ENCODE measurements at places on chromosomes 16 and 17. TPM values are rescaled to one million over a fixed set of nuclear protein-coding genes. Genes with fewer than 3 reads are reported as not detected.

Gene AATK
- 5.4 TPM for total RNA-seq

DNA sequence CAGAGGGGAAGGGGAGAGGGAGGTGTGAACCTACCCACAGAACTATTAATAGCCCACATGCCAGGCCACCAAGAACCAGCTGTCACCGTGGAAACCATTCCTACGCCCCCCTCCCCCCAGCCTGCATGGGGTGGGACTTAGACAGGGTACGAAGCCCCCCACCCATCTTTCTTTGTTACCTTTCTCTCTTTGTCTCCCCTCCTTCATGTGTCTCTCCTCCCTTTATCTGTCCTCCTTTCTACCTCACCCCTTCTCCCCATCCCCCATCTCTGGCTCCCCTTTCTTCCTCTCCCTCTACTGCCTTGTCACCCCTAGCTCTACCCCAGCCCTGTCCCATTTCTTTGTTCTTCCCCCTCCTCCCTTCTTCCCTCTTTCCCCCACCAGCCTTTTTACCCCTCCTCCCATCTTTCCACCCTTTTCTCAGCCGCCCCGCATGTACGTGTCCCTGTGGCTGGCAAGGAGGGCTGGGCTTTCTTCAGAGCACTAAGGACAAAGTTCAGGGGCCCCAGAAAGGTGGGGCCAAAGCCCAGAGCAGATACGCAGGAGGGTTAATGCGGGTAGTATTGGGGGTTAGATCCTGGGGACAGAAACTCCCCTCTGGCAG lies 8.0 kb downstream of the THRA start:
- DNase-seq: no peak

Gene ERN1
- total RNA-seq: 11.9 TPM

DNA sequence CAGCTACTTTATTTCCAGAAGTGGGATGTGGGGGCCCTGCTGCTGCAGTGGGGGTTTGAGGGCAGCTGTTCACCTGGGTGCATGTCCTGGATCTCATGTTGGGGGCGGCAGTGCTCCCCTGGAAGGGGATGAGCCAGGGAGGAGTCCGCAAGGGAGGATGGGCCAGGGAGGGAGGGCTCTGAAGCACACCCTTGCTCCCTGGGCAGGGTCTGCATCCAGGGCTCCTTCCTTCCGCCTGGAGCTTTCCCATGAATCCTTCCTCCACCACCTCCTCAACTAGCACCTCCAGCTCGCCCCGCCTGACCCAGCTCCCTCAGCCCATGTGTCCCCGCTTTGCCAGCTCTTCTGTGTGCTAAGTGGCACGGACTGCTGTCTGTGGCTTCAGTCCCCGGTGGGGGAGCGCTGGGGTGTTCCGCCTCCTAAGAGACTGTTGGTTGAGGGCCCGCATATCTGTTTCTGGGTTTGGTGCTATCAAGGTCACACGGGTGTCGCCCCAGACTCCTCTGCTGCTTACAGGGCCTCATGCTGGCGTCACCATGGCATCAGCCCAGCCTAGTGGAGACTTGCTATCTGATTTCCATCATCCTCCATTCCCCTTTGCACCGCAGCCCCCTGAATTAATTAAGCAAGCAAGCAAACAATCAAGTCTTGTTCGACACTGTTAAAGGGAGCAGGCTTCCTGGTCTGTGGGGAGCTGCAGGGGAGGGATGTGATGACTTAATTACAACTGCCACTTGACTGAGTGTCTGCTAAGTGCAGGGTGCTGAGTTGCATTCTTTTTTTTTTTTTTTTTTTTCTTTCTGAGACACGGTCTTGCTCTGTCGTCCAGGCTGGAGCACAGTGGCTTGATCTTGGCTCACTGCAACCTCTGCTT lies 71.8 kb downstream of the PRKCA start:
- DNase-seq: no peak

DNA sequence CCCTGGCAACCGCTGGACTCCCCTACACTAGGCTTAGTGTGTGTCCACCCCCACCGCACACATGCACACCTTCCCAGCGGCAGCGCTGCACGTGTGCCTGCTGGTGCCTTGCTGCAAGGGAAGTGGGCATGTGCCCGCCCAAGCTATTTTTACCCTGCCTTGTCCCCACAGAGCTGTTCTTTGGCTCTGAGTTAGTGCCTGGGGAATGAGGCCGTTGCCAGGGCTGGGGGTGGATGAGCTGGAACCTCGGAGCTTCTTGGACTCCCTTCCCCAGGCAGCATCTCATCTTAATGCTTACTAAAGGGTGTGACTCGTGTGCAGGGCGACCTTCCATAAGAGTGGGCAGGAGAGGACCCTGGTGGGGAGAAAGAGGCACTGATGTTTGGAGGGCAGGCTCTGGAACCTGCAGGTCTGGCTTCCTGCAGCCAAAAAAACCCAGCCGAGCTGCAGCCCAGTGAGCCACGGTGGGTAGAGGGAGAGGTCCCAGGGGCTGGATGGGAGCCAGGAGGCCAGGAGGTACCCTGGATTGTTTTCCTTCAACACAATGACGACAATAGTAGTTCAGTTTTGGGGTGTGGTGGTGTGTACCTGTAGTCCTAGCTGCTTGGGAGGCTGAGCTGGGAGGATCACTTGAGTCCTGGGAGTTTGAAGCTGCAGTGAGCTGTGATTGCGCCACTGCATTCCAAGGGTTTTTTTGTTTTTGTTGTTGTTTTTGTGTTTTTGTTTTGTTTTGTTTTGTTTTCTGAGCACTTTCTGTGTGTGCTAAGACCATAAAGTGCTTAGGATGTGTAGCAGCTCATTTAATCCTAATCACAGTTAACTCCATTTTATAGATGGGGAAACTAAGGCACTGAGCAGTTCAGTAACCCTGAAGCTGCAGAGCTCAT lies 119.1 kb downstream of the RAB11FIP4 start:
- no peak for DNase-seq

- no peak for DNase-seq
Observed at GRCh38 chr16:11121914-11122692, 133.9 kb downstream of the SOCS1 start.

Gene MSLN
- total RNA-seq: 44.8 TPM

DNA sequence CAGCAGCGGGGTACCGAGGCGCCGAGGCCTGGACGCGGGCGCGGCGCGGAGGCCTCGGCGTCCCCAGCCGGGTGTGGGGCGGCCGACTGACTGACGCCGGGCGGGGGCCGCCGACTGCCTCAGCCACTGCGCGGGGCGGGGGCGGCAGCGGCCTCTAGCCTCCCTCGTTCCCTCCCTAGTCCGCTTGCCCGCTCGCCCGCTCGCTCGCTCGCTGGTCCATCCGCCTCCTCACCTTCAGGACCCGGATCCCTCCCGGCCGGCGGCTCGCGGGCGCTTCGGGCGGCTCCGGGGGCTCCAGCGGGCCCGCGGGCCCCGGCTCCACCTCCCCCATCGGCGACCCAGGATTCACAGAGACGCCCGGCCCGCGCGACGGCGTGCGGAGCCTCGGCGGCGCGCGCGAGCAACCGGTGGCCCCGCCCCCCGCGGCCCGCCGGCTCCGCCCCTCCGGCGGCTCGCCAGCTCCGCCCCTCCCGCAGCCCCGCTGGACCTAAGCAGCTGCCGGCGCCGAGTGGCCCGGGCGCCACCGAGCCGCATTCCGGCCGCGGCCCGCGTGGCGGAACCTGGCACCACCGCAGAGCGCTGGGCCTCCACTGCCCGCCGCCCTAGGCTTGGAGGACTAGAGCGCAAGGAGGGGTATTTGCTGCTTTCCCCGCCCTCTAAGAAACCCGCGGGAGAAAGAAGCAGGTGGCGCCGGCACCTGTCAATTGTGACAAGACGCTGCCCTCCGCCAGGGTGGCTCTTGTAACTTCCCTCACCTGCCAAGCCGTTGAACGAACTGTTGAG lies 773 bp downstream of the PHLPP2 start:
- peak; percentile 67 for DNase-seq

DNA sequence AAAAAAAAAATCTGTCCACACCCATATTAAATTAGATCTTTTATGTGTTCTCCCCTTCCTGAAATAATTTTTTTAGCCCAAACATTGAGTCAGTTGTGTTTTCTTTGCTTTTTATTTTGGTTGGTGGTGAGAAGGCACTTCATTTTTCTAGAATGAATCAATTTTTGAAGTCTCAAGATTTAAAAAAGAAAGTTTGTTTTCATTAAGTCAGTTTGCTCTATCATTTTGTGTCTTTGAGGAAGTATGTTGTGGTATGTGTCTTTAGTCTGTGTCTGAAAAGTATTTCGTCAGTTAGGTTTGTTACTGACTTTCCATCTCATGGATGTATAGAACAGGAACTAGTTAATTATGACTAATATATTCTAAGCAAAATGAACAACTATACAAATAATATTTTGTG lies 3.8 kb downstream of the IGF2BP1 start:
- no peak for DNase-seq

DNA sequence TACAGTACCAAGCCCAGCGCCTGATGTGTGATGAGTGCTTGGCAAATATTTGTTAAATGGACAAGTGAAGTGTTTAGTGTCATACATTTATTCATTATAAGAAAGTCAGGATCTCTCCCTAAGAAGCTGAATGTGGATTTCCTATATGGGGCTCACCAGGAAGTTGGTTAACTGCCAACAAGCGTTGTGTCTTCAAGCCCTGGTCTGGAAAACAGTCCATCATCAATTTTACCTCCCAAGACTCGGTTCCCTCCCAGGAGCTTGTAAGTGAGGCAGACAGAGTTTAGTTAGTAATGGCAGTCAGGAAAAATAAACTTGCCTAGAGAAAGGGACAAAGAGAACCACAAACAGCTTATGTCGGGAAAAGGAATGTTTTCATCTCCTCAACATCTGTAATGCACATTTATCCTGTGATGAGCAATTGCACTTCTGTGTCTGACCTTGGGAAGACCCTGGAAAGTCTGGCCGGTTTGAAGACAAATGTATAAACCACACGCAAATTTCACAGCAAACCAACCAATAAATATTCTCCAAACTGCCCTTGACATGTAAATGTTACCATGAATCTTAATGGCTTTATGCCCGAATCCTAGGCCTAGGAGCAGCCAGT lies 28.3 kb downstream of the C16orf95 start:
- no peak for DNase-seq

- DNase-seq: no peak
Observed at GRCh38 chr16:59878479-59878878, 1144.4 kb upstream of the GOT2 start.

GRCh38 chr17:1773696-1774181 lies 11.9 kb downstream of the SERPINF1 start:
- no peak for DNase-seq

DNA sequence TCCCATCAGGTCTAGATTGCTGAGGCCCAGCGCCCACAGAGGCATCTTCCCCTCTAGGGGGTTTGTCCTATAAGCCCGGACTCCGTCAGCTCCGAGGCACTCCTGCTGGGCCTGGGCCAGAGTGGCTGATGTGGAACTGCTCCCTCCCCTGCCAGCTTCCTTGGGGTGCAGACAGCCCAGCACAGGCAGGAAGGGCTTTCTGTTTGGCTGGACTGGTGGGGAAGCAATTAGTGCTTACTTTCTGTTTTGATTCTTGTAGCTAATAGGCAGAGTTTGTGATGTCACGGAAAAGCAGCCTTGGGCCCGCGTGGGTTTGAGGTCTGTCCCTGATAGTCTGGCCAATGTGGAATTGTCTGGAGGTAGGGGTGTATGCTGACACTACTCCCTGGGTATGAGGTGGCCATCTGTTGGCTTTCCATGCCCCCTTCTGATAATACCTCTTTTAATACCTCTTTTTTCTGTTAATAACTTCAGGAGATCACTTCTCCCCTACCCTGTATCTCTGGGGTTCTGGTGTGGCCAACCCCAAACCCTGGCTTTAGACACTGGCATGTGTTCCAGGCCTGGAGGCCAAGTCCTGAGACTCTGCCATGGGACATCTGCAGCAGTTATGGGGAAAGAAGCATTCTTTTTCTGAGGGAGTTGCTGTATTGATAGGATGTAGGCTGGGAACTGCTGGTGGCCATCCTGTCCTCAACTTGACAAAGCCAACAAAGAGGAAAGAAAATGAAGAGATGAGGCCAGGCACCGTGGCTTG lies 190.9 kb downstream of the RAB11FIP4 start:
- peak; percentile 79 for DNase-seq

Gene TEN1
- 14.0 TPM for total RNA-seq

Gene TPSAB1
- 2.6 TPM for total RNA-seq

- DNase-seq: no peak
Observed at GRCh38 chr17:29179232-29180033, 765 bp downstream of the MYO18A start.

Gene KRTAP3-2
- total RNA-seq: not detected

DNA sequence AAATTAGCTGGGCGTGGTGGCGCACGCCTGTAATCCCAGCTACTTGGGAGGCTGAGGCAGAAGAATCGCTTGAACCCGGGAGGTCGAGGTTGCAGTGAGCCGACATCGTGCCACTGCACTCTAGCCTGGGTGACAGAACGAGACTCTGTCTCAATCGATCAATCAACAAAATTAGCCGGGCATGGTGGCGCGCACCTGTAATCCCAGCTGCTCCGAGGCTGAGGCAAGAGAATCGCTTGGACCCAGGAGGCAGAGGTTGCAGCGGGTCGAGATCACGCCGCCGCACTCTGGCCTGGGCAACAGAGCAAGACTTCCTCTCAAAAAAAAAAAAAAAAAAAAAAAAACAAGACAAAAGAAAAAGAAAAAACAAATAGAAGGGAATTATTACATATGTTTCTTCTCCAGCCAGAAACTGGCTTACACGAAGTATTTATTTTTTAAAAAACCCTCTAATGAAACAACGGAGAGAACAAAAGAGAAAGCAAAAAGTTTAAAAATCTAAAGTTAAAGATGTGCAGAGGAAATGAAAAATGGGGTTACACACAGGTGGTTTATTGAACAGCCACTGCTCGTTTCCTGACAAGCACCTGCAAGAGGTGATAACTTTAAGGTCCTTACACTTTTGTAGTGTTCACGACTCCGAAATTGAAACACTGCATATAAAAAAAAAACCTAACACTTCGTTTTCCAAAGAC lies 1.4 kb downstream of the SYNRG start:
- no peak for DNase-seq

GRCh38 chr17:80759377-80759673 lies 214.7 kb downstream of the RPTOR start:
- no peak for DNase-seq

All from right atrium auricular region (tissue), 2 donors.